NAMALWA (cell line): ENCODE measurements at places on chromosomes 4 and X.
A peak's percentile ranks its signal among the peaks of the same experiment; 100 is the strongest.

GRCh38 chrX:25202827-25203226, 187.1 kb upstream of the ARX start:
- DNase-seq = no peak

DNA sequence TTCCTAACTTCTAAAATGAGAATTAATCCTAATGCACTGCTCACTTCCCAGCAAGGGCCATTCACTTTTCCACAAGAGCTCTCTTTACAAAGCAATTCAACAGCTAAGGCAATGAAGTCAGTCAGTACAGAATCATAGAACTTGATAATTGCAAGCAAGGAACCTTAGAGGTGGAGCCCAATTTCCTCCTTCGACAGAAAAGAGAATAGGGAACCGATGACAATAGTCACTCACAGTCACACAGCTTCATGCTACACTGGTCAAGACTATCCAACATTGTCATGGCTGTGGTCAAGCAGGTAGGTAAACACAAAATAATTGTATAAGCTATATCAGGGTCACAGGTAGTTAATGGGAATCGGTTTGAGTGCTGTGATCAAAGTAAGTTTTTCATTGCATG, 90.0 kb downstream of the ELOVL6 start:
- no peak for DNase-seq

- DNase-seq = peak; percentile 1
Observed at GRCh38 chrX:142089193-142089592, 115.9 kb downstream of the MAGEC2 start.

GRCh38 chr4:143341186-143341755, 4.6 kb downstream of the GAB1 start:
- DNase-seq = peak; percentile 50

GRCh38 chrX:130216320-130216719, 44.6 kb downstream of the RAB33A start:
- peak; percentile 61 for DNase-seq

DNA sequence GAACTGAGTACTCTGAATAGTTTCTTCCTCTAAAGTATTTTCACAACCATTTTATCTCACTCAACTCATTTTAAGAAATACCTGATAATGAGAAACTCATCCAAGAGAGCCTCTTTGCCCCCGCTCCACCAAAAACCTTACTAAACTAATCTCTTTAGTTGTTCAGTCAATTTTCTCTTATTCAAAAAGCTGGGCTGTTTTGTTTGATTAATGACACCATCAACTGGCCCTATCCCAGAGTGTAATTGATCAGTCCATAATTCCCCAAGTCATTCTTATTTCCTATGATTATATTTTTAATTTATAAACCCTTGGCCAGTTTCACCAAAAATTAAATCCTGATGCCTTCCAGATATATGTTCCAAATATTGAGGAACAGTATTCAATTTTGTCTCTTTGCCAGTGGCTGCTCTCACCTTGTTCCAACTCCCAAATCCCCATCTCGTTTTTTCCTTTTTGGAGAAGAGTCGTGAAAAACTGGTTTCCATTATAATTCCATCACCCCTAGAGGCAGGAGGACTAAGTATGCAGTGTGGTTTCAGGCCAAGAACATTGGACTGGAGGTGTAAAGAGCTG, 10.4 kb downstream of the LIMCH1 start:
- DNase-seq = no peak

- peak; percentile 88 for DNase-seq
Observed at GRCh38 chr4:6974138-6974848, 64.7 kb downstream of the TBC1D14 start.

GRCh38 chrX:150482537-150483206, 85.7 kb upstream of the MTM1 start:
- no peak for DNase-seq

- DNase-seq = no peak
Observed at GRCh38 chrX:38989076-38989475, 187.8 kb downstream of the MID1IP1 start.
